PC-3 (cell line): ENCODE measurements at places on chromosomes 12 and 14. TPM values are rescaled to one million over a fixed set of nuclear protein-coding genes. Genes with fewer than 3 reads are reported as not detected.

DNA sequence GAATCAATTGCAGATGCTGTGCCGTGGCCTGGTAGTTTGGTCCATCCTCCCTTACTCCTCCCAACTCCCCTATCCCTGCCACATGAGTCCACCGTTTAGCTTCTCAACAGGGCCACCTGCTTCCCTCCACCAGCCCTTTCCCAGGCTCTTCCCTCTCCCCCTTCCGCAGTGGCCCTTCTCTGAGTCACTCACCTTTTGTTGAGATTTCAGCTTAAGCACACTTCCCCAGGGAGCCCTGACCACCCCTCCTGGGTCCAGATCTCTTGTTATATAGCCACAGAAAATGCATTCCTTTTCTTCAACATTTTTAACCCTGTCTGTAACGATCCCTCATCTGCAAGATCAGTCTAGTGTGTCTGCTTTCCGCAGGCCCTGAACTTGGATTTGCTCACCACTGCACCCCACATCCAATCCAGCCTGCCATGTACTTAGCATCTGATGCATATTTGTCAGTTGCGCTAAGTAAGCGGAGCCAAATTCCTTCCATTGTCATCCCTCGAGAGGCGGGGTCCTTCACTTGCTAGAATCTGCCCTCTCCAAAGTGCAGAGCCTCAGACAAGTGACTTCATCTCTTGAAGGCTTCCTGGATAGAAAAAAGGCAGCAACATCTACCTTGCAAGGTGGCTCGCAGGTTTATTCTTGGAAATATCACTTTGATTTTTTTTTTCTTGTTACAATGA is 41.1 kb downstream of the TMEM63C start:
- no peak for DNase-seq

DNA sequence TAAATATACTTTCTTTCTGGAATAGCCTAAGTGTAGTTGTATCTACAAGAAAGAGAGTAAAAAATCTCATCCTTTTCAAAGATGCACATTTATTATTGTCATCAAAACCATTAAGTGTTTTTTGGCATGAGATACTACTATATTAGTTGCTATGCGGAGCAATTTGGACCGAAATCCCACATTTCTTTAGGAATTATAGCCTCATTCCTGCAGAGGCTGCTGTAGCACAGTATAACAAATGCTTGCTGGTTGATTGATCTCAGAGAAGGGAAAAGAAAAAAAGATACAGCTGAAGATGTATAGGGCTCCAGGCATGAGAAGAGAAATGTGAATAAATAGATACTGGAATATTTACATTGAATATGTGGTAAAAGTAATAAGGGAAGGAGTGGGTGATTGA is 36.0 kb downstream of the RHOJ start:
- DNase-seq = no peak

DNA sequence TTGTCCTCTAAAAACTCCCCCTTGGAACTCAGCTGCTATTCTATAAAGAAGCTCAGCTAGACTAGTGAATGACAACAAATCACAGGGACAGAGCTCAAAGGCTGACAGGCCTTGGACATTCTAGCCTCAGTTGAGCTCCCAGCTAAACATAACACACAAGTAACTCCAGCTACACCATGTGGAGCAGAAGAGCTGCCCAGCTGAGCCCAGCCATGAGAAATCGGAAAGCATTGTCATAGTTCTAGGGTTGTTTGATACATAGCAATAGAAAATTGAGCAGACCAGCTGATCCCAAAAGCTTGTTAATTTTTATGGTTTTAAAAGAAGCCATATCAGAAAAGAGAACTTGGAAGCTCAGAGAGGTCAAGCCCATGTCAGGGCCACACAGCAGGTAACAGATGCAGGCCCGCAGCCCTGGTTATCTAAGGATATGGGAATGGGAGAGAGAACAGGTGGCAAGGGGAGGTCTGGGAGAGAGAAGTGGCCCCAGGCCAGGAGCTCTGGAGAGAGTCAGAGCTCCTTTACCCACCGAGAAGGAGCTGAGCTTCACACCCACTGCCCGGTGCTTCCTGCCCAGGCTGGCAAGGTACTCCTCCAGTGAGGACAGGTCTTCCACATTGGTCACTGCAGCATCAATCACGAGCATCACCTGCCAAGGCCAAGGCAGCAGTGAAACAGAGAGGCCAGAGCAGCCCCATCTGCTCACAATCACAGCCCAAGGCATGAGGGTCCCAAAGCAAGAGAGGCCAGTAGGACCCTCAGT is 2.9 kb downstream of the NGB start:
- DNase-seq = no peak

GRCh38 chr12:13956060-13956590 is 25.3 kb downstream of the GRIN2B start:
- no peak for DNase-seq

GRCh38 chr12:90959032-90959431 is 4.1 kb upstream of the CCER1 start:
- peak; percentile 37 for DNase-seq

DNA sequence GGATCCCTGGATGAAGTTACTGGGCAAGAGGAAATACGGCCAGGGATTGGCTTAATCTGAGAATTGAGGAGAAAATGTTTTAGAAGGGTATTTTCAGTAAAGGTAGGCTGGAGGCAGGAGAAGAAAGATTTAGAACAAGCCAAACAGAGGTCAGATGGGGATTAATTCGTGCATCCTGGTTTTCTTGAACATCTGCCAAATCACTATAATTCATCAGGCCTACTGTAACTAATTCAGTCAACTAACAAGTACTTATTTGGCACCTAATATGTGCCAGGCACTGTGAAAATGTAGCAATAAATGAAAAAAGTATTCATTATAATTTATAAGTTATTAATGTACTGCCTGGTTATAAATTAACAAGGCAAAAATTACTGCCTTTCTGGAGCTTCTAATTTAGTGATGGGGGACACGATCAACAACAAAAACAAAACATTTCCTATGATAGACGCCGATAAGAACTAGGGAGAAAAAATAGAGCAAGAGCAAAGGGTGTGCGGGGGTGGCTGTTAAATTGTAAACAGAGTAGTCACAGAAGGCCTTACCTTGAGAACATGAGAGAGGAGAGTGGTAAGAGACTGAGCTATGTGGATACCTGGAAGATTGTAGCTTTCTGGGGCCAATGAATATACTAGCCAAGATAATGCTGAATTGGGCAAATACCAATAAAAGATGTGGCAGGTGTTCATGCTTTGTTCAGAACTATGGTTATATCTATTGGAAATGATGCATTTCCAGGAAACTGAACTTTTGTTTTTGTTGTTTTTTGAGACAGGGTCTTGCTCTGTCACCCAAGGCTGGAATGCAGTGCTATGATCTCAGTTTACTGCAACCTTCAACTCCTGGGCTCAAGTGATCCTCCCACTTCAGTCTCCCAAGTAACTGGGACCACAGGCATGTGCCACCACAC is 34.0 kb downstream of the DUSP16 start:
- no peak for DNase-seq

DNA sequence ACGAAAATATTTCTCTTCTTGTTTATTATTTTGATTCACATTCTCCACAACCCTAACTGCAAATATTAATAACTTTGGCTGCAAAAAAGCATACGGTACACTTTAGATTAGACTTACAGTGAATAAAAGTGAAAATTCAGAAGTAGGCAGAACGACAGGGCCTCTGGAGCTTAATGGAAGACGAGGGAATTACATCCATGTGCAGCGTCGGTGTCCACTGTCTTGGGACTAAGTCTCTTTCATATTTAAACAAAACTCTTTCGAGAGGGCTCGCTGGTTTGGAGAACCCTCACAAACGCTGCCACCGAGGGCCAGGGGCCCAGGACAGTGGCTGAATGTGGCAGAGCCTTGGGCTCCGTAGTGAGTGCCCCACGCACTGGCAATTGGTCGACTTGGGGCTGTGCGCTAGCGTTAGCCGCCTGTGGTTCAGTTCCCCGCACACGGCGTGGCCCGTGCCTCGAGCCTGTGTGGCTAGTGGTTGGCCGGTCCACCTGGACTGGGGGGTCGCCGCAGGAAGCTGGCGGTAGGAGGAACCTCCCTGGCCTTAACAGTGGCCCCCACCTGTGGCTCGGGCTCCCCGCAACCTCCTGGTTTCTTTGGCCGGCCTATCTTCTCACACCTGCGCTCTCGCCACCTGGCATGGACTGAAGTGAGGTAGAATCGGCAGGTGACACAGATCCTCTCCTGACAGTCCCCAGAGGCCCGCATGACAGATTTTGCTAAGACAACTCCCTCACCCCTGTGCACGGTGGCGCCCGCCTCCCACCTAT is 739 bp upstream of the PAX9 start:
- no peak for DNase-seq

GRCh38 chr12:79534029-79534867 is 156.5 kb downstream of the PAWR start:
- peak; percentile 40 for DNase-seq

DNA sequence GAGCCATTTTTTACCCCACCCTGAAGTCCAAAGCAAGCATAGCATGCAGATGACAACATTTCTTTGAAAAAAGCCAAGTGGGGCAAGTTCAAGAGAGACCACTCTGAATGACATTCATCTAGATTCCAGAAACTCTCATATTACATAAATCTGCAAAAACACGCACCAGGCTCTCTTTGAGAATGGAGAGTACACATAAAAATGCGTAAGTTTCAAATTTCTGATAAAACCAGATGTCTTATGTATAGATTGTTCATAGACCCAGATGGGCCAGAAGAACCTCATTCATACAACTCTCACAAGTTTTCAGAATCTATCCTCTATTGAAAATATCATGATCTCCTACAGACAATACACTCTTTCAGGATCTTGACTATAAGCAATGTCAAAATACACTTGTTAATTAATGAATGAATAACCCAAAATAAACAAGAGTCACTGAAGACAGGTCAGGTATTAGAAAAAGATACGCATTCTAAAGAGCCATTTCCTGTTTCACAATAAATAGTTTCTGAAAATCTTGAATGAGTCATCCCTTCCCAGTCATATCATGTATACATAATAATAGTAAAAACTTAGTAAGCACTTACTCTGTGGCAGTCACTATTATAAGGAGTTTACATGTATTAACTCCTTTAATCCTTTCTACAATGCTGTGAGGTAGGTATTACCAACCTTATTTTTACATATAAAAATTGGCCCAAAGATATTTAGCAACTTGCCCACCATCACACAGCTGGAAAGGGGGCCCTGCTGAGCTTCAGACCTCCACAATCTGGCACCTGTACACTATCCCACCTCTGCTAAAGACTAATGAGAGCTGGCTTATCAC is 72.0 kb downstream of the PPP2R5E start:
- peak; percentile 96 for DNase-seq

GRCh38 chr12:132345561-132346200 is 16.3 kb upstream of the GALNT9 start:
- no peak for DNase-seq

DNA sequence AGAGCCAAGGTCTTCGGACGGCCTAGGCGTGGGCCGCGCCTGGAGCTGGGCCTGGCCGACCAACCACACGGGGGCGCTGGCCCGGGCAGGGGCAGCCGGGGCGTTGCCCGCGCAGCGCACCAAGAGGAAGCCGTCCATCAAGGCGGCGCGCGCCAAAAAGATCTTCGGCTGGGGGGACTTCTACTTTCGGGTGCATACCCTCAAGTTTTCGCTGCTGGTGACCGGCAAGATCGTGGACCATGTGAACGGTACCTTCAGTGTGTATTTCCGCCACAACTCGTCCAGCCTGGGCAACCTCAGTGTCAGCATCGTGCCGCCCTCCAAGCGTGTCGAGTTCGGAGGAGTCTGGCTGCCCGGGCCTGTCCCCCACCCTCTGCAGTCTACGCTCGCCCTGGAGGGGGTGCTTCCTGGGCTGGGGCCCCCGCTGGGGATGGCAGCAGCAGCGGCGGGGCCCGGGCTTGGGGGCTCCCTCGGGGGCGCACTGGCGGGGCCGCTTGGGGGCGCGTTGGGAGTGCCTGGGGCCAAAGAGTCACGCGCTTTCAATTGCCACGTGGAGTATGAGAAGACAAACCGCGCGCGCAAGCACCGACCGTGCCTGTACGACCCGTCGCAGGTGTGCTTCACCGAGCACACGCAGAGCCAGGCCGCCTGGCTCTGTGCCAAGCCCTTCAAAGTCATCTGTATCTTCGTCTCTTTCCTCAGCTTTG is 4.4 kb upstream of the SHMT2 start:
- DNase-seq = no peak

GRCh38 chr14:79284621-79285020 is 926.7 kb downstream of the DIO2 start:
- no peak for DNase-seq

DNA sequence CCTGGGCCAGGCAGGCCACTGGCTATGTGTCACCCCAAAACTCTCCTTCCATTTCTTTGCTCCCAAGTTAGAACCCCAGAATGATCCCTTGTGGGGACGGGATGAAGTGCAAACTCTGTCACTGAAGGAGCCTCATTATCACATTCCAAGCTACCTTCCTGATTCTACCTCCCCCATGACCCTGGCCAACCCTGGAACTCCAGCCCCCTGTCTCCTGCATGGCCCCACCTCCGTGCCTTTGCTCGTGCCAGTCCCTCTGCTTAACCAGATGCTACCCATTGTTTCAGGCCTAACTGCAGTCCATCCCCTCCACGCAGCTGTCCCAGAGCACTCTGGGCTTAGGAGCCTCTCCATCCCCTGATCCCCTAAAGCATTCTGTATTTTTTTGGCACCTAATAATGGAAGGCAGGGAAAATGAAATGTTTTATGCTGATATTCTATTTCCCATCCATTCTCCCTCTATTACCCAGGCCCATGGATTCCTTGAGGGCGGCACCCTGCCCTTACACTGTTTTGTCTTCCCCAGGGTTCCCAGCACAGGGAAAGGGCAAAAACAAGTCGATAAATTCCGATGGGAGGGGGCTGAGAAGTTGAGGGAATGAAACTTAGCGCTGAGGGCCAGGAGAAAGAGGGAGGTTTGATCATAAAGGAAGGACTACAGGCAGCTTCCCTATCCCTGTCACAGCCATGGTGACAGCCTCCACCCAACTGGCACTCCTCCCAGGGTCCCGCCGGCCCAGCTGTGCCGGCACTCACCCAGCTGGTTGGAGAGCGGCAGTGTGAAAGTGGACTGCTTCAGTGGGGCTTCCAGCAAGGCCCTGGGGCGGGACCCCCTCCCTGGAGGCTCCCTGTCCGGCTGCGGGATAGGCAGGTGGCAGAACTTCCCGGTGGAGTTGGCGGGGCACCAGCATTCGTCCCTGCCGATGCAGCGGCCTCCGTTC is 58.1 kb downstream of the ISCA2 start:
- DNase-seq = no peak

DNA sequence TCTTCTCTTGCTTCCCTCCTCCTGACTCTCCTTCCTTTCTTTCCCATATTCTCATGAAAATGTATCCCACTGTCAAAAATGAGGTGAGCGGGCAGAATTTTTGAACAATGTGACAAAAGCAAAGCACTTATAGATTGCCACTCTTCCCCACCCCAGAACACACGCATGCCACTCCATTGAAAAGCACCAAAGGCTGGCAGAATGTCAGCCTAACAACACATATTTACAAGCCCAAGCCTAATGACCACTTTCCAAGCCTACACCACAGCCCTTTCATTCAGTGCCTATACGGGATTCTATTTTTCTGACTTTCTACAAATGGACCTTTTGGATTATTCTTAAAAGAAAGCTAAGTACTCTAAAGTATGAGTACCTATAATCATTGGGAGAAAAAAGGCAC is 62.9 kb upstream of the METAP2 start:
- no peak for DNase-seq

The DCAF4 gene
- 55.8 and 56.8 TPM in 2 replicates for total RNA-seq

The DBX2 gene
- total RNA-seq = not detected in 2 replicates

The CLEC14A gene
- not detected in 2 replicates for total RNA-seq

The ERBB3 gene
- total RNA-seq = 28.0 and 40.6 TPM in 2 replicates

The TPH2 gene
- total RNA-seq = not detected in 2 replicates

The STAB2 gene
- not detected in 2 replicates for total RNA-seq

The CCDC177 gene
- total RNA-seq = not detected in 2 replicates
